ENCODE measurements at places on chromosomes 12 and 14.

DNA sequence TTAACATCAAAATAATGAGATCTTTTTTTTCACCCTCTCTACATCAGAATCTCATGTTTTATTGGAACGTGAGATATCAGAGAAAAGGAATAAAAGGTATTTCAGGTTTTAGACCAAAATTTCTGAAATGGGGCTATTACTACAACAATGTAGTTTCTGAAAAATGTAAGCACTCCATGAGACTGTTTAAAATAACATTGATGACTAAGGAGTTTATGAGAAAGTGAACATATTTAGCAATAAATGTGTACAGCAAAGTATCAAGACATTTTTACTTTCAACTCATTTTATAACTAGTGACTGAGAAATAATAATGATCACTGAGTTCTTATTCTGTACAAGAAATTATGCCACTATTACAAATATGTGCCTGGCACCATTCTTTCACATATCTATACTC lies 39.3 kb upstream of the ABCC9 start:
- no peak for DNase-seq

- DNase-seq: no peak
These were observed 342.8 kb upstream of the SFSWAP start for GRCh38 chr12:131367983-131368667.

- no peak for DNase-seq
These were observed 33.3 kb downstream of the RCOR1 start for GRCh38 chr14:102625564-102626296.

DNA sequence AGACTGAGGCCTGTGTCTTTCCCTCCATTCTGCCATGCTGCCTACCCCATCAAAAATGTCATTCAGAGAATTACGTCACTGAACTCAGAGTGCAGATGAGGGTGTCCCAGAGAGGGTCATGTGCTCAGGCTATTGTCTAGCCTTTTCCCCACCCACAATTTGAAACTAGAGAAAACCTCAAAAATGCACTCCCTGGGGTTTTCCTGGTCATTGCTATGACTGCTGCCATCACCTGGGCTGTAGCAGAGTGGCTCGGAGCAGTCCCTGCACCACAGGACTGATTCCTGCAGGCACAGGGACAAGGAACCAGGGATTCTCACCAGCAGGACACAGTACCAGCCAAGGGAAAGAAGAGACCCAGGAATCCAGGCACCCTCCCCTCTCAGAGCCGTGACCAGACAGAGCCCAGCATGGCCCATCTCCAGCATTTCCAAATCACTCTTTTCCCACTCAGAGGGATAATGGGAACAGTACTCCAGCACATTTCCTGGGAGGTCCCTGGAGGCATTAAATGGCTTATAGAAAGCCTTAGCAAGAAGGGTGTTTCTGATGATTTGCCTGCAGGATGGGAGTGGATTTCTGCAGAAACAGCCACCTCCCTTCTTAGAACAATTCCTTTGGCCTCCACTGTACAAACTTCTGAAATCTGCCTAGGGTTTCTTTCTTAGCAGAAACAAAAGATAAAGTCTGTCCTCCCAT lies 45.9 kb downstream of the VWF start:
- DNase-seq: no peak

GRCh38 chr14:32940711-32941667 lies 2.3 kb downstream of the NPAS3 start:
- no peak for DNase-seq

DNA sequence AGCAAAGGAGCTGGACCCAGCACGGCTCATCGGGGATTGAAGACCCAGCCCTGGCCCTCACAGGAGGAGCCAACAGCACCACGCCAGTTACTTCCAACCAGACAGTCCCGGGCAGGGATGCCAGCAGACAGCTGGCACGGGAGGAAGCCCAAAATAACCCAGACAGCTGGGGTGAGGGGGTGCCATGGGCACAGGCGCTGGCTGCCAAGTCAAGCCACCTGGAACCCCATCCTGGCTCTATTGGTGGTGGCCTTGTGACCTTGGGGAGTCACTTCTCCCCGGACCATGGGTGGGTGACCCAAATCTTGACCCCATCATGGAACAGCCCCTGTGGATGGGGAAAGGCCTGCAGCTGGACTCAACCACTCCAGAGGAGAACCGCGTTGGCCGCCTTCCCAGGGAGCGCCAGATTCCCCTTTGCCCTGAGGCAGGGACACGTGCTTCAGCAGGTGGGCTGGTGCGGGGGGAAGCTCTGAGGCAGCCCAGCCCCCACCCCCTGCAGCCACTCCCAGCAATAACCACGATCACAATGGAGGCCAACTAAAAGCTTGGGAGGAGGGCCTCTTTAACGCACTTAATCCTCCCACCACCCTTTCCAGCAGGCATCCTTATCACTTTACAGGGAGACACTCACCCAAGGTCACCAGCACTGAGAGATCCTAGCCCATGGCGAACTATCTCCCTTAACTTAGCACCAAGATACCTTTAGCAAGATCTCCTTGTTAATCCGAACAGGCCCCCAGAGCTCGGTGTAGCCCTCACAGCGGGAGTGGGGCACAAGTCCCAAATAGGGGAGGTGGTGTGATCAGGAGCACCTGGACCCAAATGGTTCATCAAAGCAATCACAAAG lies 4.7 kb upstream of the RHOF start:
- DNase-seq: no peak

GRCh38 chr12:120353556-120354317 lies 15.2 kb downstream of the MSI1 start:
- DNase-seq: no peak

GRCh38 chr14:85824526-85824925 lies 294.6 kb downstream of the FLRT2 start:
- DNase-seq: no peak

DNA sequence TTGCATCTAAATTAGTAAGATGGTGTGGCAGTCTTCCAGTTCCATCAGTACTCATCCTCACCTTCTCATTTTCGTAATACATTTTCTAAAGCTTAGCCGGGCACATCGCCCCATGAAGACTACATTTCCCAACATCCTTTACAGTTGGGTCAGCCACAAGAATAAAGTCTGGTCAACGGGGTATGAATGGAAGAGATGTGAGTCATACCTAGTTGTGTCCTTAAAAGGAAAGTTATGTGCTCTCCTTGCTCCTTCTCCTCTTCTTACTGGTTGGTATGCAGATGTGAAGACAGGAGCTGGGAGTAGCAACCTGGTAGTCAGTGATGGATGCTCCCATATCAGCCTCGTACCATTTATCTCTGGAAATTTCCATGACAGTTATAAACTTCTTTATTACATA lies 35.9 kb upstream of the EGLN3 start:
- no peak for DNase-seq

DNA sequence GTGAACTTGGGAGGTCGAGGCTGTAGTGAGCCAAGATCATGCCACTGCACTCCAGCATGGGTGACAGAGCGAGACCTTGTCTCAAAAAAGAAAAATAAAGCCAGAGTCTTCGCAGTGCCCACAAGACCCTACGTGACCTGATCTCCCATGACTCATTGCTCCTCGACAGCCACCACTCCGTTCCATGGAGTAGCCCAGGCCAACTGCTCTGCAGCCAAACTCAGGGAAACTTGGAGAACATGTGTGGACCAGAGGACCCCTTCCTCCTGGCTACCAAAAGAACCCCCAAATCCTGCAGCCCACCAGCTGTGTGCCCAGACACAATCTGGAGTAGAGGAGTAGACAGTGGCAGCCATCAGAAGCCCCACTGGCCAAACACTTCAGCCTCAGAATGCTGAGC lies 32.1 kb upstream of the PPP2R5C start:
- DNase-seq: no peak

GRCh38 chr12:103558879-103559278 lies 28.2 kb upstream of the STAB2 start:
- DNase-seq: no peak

- DNase-seq: no peak
These were observed 1815.8 kb upstream of the FLRT2 start for GRCh38 chr14:83714151-83714550.

Data from T follicular helper cell (primary cell).